CD4-positive, alpha-beta T cell treated with Interleukin-10 for 1 hour (primary cell): ENCODE measurements at places on chromosomes 7 and 10.

- DNase-seq, result no peak
These were observed 3.3 kb upstream of the STN1 start for GRCh38 chr10:103921248-103921647.

GRCh38 chr10:70984986-70985722 is 96.8 kb upstream of the PCBD1 start:
- no peak for DNase-seq

DNA sequence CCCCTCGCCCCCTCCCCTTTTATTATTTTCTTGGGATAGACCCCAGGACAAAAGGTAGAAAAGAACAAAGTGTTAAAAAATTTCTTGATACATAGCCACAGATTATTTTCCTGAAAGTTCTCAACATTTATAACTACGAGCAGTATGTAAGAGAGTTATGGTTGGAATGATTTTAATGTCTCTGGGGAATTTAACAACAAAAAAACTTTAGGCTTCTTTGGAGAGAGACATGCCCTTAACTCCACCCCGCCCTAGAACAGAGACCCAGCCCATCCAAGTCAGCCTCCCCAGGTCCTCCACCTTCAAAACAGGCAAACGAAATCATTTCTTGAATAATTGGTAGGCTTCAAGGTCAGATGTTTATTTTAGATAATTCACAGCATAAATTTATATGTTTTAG is 97.1 kb downstream of the TCF7L2 start:
- no peak for DNase-seq

GRCh38 chr7:142176901-142177300 is 65.4 kb downstream of the MGAM2 start:
- no peak for DNase-seq
